Stimulated activated CD8-positive, alpha-beta memory T cell treated with anti-CD3 and anti-CD28 coated beads, Interleukin-7, amount 100 ng/mL, for 1 hour (primary cell): ENCODE measurements at places on chromosomes 13 and 19.

- DNase-seq, result no peak
Measured at GRCh38 chr13:90395846-90396245, 951.6 kb upstream of the MIR17HG start.

DNA sequence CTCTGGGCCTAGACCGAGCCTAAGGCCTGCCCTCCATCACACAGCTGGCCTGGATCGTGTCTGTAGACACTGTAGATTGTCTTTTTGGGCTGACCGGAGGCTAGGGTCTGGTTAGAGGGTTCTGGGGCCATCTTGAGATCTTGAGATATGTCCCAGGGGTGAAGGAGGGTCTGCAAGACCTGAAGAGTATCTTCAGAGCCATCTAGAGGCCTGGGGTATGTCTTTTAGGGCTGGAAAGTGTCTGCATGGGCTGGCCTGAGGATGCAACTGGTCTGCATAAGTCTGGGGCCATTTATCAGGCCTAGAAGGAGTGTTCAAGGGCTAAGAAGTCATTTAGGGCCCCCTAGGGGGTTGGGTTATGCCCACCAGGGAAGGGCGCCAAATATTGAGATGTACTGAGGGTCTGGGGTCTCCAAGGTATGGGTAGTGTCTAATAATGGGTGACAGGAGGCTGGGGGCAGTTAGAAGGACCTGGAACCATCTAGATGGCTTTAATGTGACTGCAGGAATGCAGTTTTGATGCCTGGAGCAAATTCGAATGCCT lies 555 bp downstream of the SCAF1 start:
- no peak for DNase-seq

- no peak for DNase-seq
Measured at GRCh38 chr13:44954224-44954623, 35.0 kb downstream of the NUFIP1 start.

GRCh38 chr19:45125975-45126493 lies 33.1 kb downstream of the PPP1R37 start:
- peak; percentile 34 for DNase-seq

GRCh38 chr19:29503140-29503758 lies 22.5 kb upstream of the VSTM2B start:
- no peak for DNase-seq

DNA sequence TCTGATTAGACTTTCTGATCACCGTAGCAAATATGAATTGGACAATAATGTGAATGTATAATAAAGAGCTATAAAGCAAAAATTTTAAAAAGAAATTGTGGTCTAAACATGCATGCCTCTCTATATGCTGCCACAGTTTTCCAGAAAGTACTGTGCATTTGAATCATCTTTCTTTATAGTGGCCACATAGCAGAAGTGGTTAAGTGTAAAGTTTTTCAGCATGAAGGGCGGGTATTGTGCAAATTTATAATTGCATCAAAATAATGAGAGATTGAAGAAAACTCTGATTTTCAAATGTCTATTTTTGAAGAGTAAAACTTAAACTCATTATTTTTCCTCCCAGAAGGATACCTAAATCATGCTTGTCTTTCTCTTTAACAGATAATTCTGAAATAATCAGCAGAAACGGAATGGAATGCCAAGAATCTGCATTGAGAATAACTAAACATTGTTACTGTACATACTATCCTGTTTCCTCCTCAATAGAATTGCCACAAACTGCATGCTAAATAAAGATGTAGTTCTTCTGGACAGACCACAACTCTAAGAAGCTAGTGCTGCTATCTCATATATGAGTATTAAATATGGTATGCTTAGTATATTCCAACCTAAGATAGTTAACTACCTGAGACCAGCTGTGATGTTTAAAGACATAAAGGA lies 42.9 kb upstream of the RAP2A start:
- DNase-seq, result no peak

DNA sequence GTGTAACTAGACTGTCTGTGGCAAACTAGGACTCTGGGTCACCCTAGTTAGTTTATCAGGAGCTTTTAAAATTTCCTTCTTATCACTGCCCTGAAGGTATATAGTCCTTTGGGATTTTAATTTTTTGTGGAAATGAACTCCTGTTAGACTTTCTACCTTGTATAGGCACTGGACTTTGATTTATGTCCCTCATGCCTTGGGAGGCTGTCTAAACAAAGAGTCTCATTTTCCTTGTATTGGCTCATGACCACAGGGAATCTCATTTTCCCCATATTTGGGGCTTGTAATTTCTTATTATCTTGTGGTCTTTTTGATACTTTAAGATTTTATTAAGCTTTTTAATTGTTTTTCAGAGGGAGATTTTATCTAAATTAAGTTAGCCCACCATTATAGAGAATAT lies 21.4 kb downstream of the KCTD4 start:
- no peak for DNase-seq
